Sciatic nerve (tissue), 2 donors: ENCODE measurements at places on chromosomes 6 and 20. TPM values are rescaled to one million over a fixed set of nuclear protein-coding genes. Genes with fewer than 3 reads are reported as not detected.

DNA sequence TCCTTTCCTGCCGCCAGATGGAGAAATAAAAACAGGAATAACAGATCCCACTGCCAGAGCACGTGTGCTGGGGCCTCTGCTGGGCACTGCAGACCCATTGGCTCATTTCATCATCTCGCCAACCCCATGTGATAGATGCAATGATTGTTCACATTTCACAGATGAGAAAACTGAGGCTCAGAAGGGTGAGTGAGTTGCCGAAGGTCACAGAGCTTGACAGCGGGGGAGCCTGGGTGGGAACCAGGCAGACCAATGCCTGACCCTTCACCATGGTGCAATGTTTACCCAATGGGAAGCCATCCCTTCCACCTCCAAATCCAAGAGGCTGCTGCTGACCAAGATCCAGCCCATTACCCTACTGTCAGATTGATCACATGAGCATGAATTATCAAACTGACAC, 105.1 kb downstream of the JPH2 start:
- DNase-seq, result peak; percentile 17

GRCh38 chr6:70706491-70707123, 38.9 kb downstream of the SMAP1 start:
- no peak for DNase-seq

GRCh38 chr6:76861403-76861802, 601.9 kb downstream of the HTR1B start:
- no peak for DNase-seq

GRCh38 chr6:37426945-37427510, 6.0 kb upstream of the CMTR1 start:
- DNase-seq, result no peak

Gene CD24
- 3.3 TPM for total RNA-seq

Gene SNPH
- total RNA-seq, result 4.9 TPM

Gene RAB32
- total RNA-seq, result 21.3 TPM
